Brain pericyte (primary cell): ENCODE measurements at places on chromosomes 7 and 10.

- no peak for DNase-seq
These were observed 14.5 kb upstream of the FBXW4 start for GRCh38 chr10:101709359-101710058.

DNA sequence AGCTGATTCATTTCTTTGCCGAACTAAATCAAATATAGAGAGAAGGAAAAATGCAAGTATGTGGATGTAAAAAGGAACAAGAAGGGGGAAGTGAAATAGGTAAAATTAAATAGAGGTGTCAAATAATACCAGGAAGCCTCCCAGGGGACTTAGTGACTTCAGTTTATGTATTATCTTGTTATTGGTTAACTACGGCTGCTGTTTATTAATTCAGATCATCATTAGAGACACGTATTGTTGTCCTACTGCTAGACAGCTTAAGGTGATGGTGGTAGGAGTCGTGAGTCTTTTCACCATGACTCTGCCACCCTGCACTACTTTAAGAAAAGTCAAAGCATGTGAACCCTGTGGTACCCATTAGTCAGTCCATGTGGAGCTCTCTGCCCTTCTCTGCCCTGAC, 289.1 kb downstream of the PRKG1 start:
- no peak for DNase-seq

- DNase-seq = no peak
These were observed 505 bp downstream of the NUDCD3 start for GRCh38 chr7:44489955-44490350.

DNA sequence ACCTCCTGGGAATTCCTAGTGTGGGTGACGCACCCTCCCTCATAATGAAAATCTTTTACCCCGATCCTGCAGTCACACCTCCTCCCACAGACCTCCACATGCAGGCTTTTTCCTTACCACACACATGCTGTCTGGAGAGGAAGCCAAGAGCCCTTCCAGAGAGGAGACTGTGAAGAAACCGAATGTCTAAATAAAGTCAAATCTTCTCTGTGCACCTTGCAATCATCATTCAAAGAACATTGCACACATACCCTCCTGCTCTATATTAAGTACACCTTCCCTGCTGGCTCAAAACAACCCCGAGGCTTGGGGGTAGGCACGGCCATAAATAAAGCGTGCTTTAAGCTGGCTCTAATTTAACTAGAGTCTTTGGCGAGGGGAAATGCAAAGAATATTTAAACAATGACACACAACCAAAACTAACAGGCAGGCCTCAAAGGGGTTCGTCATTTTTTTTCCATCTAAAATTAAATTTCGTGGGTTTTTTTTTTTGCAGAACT, 34.9 kb downstream of the CALML3 start:
- DNase-seq = no peak
